ENCODE measurements at places on chromosomes 2 and 18. TPM values are rescaled to one million over a fixed set of nuclear protein-coding genes. Genes with fewer than 3 reads are reported as not detected.

CYS1 gene
- 0.13 TPM for total RNA-seq

ATP6V1B1 gene
- total RNA-seq, result 2.0 TPM

SYT4 gene
- total RNA-seq, result not detected

MEIS1 gene
- total RNA-seq, result 3.3 TPM

ST8SIA3 gene
- total RNA-seq, result not detected

DNA sequence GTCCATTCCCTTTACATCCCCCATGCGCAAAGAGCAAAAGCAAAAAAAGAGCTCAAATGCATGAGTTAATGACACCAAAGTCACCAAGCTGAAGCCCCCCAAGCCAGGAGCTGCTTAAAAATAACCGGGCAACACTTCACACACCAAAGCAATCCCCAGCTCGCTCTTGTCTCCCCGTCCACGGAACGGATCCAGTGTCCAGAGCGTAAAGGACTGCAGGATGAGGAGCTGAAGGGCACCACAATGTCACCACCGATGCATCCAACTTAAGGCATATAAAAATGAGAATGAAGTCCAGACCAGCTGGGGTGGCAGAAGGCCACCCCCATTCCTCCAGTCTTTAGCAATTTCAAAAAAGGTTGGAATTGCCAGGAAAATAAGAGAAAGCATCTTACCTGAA is 8.7 kb downstream of the SMAD7 start:
- DNase-seq, result no peak

GRCh38 chr2:55804535-55804934 is 110.9 kb upstream of the PNPT1 start:
- DNase-seq, result no peak

GRCh38 chr2:224040753-224041152 is 1.7 kb upstream of the SERPINE2 start:
- no peak for DNase-seq

DNA sequence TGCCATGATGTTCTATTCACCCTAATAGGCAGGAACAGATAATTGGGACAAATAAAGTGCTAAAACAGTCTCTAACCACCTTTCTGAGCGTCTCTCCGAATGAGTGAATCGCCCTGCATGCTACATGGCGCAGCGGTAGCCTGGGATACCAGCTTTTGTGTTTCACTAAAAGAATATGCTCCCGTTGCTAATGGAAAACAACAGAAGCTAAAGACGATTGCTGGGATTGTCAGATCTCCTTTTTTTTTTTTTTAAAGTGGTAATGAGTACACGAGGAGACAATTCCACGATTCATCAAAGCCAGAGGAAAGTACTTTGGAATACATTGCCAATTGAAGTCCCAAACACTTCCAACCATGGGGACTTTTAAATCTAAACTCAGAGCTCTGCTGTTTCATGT is 1815.3 kb upstream of the CELF4 start:
- DNase-seq, result no peak

DNA sequence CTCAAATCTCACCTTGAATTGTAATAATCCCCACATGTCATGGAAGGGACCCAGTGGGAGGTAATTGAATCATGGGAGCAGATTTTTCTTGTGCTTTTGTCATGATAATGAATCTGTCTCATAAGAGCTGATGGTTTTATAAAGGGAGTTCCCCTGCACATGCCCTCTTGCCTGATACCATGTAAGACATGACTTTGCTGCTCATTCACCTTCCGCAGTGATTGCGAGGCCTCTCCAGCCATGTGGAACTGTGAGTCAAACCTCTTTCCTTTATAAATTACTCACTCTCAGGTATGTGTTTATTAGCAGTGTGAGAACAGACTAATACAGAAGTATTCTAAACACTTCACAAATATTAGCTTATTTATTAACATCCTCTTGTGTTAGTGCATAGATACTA is 516.7 kb downstream of the LRRTM4 start:
- no peak for DNase-seq

DNA sequence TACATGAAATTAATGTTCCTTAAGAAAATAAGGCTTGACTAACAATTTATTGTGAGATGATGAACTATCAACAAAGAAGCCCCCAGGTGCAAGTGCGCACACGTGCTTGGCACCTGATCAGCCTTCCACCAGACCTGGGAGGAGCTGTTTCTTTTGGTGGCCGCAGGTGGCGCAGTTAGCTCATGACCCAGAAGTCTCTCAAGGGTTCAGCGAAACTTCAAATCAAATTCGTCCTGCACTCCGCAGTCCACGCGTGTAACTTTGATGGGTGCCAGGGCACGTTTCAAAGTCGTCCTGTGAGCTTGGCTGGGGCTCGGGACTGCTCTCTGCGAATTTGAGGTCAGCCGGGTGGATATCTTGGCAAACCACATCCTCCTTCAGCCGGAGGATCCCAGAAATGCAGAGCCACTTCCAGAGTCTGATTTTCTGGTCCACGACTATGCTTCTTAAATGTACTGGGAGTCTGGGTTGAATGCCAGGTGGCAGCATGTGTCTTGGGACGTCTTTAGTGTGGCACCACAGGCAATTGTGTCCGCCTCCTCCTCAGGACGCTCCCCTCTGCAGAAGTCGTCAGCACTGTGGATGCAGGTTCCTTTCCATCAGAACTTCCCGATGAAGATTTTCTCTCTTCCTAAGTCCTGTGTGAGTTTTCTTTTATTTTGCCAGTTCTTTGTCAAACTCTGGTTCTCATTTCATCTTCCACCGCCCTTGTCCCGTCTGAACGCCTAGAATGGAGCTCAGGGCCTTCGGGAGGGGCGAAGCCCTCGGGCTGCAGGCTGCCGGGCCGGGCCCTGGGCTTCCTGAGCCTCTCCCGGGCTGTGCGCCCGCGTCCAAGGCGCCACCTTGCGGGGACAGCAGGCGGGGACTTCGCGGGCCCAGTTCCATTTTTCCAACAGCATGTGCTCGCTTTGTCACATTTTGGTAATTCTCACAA is 61.3 kb upstream of the RAPGEF4 start:
- no peak for DNase-seq

DNA sequence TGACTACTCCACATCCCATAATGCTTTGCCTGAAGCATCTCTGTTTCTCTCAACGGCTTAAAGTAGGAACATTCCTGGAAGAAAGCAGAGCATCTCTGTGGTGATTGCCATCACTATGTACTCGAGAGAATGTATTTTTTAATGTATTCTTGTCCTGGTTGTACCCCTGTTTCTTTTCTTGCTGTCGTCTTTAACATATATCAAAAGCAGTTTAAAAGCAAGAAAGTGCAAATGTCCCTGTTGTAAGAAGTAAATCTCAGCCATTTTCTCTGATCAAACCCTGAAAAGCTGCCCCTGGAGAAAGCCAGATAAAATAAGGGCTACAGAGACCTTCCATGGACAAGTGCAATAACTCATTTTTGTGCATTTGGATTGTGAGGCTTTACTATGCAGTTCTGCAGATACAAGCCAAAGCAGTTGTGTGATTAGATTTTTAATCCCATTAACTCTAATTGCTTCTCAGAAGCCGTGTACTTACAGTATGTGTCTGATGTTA is 70.8 kb downstream of the XIRP2 start:
- DNase-seq, result no peak
